ENCODE measurements at places on chromosomes 11 and 22.

- peak; percentile 80 for DNase-seq
These were observed 841 bp downstream of the RIC8A start for GRCh38 chr11:208181-208916.

- DNase-seq: no peak
These were observed 173.3 kb downstream of the GRIA4 start for GRCh38 chr11:105783216-105783615.

GRCh38 chr11:63537293-63538101 lies 889 bp downstream of the PLAAT4 start:
- DNase-seq: no peak

- no peak for DNase-seq
These were observed 218.7 kb downstream of the INSC start for GRCh38 chr11:15333407-15333806.

DNA sequence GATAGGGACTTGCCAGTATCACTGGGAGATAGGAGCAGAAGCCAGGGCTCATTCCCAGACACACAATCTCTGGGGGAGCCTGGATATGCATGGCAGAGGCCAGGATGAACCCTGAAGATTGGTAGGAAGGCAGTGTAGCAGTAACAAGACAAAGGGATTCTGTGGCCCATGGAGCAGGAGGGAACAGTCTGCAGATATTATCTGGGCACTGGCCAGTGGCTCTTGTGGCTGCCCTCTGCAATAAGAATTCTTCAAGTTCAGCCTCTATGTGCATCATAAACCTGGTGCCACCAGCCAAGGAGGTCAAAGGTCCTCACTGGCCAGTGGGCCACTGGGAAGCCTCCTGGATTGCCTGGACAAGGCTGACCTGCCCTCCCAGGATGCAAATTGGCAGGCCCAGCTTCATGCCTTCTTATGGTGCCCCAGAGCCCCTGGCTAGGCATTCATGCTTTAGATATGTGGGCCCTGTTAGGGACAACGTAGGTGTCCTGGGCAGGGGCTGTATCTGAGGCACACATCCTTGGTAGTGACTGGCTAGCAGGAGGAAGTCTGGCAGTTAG lies 29.2 kb downstream of the KCNQ1OT1 start:
- no peak for DNase-seq

DNA sequence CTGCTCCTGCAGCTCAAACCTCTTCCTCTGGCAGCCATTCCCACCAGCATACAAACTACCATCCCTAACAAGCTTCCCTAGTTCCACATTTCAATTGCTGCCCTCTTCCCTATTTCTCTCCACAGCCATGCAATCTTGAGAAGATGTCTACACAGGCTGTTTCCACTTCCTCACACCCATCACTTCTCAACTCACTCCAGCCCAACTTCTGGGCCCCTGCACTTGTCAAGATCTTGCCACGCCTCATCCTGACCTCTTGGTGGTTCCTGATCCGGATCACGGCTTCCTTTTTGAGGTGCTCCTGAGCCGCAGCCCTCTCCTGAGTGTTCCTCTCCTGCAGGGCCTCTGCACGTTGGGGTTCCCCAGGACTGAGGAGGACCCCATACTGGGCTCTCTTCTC lies 22.6 kb downstream of the RPL27A start:
- no peak for DNase-seq

- no peak for DNase-seq
These were observed 26.6 kb downstream of the ATG16L2 start for GRCh38 chr11:72840780-72841179.

DNA sequence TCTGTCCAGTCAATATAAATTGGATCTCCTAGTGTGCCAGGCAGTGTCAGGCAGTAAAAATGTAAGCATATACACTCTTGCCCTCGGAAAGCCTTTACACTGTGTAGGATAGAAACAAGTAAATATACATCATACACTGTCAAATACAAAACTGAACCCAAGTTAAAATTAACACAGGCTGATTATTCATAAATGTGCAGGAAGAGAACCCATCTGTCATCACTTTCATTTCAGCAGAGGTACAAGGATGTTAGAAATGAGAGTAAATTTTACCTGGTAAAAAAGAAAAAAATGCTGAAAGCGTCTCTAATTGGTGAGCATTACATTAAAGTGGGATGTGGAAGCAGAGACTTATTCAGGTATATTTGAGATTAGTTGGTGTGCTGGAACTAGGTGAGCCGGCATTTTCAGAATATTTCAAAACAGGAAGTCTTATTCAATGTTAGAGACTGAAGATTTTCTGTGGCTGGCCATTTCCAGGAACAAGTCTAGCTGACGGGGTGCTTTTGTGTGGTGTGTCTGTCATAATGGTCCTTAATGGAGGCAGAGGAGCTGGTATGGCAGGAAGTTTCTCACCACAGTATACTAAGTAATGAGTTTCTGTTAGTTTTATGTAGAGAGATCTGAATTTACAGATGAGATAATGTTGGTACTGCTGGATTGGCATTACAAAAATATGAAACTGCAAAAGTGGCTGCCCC lies 192.6 kb downstream of the CASP12 start:
- peak; percentile 55 for DNase-seq

GRCh38 chr22:26453216-26453615 lies 24.2 kb downstream of the ASPHD2 start:
- DNase-seq: no peak

DNA sequence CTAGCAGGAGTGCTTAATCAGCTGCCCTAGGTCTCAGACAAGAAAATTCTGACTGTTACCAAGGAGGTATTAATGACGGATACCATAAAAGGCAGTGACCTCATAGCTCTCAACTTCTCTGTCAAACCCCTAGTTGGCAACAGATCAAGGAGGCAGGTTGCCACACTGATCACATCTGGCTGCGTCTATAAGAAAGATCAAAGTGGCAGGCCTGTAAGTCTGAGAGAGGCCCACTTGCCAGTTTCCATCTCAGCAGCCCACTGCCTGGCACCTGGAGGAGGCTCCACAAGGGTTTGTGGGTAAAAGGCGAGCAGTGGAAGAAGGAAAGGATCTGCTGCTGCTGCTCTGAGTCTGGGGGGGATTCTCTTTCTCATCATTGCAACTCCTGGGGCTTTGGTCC lies 239.6 kb upstream of the MPPED2 start:
- DNase-seq: no peak

DNA sequence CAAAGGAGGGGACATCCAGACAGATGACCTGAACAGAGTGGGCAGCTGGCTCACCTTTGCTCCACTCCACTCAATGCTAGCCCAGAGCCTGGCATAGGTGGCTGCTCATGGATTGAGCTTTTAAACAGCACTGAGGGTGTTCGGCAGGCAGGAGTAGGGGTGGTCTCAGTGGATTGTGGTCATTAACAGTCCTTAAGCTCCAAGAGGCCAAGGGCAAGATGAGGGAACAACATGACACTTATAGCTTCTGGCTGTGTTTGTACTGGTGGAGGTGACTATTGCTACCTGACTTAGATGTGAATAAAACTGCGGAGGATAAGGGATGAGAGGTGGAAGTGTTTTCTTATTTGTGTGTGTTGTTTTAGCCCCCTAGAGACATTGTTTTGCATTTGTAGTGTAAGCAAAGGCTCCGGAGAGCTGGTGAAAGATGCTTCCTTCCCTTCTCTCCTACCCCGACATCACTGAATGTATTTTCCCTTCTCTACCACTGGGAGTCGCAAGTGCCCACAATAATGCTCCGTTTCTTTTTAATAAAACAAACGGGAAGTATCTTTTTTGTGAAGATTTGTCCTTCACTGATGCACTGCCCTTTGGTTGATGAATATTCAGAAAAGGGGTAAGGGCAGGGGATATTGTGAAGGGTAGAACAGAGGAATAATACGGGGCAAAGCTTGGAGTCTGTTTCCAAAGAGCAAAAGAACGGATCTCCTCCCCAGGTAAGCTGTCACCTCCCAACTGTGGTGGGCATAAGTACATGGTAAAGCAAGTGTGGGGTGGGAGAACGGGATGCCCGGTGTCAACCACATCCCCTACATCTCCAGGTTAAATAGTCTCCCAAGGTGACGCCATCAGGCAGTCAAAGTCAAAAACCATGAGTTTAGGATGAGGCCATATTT lies 27.5 kb upstream of the MTNR1B start:
- no peak for DNase-seq

- DNase-seq: no peak
These were observed 5.0 kb downstream of the KCNJ11 start for GRCh38 chr11:17383461-17383860.

DNA sequence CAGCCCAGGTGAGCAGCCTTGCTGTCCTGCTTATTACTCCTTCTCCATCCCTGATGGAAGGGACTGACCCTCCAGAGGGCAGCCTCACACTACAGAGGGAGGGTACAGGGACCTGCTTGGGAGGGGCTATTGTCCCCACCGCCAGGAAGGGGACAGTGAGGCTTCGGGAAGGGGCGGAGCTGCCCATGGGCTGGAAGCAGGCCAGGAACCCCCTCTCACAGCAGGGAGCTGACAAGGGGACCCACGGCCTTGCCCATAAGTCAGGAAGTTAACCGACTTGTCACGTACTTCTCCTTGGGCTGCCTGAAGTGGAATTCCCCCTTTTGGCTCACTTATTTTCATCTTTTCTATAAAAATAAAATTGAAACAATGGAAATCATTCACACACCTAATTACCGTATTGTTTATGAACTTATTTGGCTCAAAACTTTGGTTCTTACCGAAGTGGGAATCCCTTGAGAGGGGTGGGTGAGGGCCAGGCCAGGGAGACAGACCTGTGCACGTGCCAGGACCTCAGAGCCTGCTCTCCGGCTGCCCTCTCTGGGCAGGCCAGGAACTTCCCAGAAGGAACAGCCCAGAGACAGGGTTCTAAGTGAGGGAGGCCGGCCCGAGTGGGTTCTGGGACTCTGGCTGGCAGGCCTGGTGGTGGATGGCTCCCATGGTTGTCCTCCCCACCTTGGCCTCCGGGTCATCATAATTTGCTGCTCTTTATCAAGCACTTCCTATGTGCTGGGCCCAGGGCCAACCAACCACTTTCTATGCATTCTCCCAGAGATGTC lies 5.8 kb downstream of the MGAT3 start:
- no peak for DNase-seq

DNA sequence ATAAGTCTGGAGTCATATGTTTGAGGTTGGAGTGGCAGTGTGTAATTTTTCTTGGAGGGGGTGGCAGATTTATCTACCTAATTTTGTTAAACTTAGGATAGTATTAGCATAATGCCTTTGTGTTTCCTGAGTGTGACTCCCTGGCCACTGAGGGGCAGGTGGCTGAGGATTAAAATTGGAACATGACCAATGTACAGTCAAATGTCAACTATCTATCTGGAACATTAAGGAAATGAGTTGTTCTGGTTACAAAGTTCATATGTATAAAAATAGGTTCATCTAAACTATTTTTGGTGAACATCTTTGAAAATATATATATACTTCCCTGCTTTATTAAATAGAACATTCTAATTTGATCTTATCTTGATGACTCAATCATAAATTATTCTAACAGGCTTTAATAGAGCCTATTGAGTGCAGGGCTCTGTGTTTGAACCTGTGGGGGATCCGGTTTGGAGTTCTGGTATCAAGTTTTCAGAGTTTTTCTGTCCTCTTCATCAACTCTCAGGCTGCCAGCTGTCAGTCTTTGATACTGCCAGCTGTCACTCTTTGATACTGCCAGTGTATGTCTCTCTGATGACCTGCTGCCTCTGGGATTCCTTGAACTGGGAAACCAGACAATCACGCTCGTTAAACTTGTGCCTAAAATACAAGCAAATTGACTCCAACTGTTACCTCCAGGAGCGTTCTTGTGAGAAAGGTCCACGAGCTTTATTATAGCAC lies 309.6 kb downstream of the METTL15 start:
- no peak for DNase-seq

GRCh38 chr11:82791779-82792178 lies 58.1 kb upstream of the FAM181B start:
- no peak for DNase-seq

- DNase-seq: no peak
These were observed 77.0 kb upstream of the DDI1 start for GRCh38 chr11:103959279-103959942.

DNA sequence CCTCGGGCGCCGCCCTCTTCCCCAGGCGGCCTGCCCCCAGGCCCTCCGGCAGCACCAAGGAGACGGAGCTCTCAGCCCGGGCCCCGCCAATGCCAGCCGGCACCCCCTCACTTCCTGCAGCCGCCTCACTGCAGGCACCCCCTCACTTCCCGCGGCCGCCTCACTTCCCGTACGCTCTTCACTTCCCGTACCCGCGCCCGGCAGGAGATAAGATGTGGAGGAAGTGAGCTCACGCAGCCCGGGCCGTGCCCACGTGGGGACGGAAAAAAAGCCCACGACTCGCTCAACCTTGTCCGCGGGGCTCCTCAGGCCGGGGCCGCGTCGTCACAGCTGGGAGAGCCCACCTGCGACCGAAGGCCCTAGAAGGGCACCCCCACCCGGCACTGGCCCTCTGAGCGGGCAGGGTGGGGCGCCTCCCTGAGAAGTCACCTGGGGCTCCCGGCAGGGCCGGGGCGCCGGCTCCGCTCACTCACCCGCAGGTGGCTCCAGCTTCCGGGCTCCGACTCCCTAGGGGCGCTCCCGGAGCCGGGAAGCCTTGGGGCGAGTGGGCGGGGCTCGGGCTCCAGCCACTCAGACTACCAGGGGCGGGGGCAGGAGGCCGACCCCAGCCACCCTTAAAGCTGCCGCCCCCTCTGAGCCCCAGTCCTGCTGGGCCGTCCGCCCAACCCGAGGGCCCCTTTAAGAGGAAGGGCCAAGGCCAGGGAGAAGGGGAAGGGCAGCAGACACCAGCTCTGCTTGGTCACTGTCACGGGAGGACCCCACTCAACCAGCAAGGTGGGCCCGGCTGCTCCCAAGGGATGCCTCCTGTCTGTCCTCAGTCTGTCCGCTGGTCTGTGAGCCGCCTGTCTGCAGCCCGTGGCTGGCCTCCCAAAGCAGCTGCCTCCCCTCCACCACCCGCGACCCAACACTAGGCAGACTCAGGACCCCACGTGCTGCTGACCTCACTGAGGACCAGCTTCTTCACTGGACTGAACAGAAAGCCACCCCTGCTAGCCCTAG lies 31.4 kb downstream of the PISD start:
- peak; percentile 81 for DNase-seq

DNA sequence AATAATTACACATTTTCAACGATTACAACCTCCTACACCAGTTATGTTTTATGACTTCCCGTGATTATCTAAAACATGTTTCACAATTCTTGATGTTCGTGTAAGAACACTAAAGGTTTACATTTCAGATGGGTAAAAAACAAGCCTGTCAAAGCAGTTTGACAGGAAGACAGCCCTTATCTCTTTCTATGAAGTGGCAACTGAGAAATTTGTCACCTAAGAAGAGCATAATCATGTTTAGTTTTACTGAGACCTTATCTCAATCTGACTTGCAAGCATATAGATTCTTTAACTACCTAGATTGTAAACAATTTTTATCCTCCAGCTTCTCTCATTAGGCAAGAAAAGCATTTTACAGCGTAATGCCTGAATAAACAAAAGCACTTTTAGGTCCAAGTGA lies 218.4 kb upstream of the ZBED5 start:
- DNase-seq: no peak

DNA sequence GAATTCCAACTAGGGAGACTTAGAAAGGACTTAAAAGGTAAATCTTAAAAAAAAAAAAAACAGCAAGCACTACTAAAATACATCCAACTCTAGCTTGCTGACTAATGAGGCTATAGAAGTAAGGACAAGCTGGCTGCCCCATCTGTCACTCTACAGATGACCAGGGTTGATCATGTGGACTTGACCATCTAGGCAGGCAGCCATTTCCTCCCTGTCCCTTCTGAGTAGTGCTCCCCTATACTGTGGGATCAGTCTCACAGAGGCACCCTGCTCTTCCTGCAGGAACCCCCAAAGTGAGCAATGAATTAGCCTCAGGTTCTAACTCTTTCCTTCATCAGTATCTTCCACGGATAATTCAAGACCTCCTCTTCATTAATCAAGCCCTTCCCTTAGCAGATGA lies 12.3 kb downstream of the SLC1A2 start:
- DNase-seq: no peak
